LNCaP clone FGC (cell line): ENCODE measurements at places on chromosomes 4 and X.

DNA sequence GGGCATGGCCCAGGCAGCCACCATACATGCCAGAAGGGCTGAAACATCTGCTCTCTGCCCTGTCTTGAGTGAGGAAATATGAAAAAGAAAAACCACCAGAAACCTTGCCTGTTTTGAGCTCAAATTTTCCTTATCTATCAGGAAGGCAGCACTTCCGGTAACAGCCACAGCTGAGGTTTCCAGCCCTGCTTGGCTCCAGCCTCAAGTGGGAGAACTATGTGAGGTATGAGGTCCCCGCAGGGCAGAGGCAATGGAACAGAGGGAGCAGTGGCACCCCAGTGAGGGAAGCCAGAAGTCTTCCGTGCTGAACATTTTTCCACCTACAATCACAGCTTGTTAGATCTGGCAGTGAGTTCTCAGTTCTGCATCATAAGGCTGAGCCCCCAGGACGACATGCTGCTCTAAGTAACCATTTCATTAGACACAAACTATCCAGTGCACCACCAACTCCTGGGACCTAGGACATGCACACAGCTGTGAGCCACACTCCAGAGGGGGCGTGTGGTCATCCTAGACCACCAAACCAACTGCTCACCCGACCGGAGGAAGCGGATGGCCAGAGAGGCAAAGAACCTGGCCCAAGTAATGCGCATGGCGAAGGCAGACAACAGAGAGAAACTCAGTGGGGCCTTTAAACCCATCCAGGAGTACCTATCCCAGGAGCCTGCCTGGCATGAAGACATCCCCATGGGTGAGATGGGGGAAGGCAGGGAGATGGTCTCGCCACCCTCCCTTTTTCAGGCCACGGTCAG is 22.6 kb downstream of the WDR1 start:
- DNase-seq = no peak

DNA sequence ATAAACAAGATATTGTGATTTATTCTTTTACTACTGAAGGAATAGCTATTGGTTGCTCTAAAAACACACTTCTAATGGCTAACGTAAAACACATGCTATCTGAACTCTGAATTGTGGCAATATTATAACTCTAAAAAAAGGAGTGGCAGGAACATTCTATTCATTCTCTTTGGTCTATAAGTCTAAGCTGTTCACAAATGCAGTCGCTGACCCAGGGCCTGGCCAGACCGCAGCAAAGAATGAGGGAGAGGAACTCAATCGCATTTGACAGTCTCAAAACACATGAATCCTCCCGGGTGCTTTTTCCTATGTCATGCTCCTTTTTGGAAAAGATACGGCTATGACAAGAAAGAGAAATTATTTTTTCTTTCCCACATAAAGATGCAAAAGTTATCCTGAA is 651.6 kb upstream of the PITX2 start:
- DNase-seq = no peak

DNA sequence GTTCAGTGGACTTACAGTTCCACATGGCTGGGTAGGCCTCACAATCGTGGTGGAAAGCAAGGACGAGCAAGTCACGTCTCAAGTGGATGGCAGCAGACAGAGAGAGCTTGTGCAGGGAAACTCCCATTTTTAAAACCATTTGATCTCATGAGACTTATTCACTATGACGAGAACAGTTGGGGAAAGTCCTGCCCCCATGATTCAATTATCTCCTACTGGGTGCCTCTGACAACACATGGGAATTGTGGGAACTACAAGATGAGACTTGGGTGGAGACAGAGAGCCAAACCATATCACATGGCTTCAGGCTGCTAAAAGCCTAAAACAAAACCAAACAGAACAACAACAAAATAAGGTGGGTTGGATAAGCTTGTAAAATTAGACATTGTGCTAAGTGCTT is 194.4 kb upstream of the CPEB2 start:
- no peak for DNase-seq

DNA sequence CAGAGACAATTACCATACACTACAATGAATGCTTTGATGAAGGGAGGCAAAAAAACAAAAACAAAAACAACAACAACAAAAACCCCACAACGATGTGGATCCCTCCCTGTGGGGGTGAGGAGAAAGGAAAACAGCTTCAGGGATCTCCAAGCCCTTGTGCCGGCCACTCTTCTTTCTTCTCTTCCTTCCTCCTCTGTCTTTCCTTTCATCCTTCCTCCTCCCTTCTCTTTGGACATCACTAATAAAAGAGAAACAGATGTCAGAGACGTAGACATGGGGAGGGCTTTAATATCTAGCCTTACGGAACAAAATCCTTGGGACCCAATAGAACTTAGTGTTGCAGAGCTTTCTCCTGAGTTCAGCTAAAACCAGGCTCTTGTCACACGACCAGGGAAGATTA is 18.8 kb upstream of the STX18 start:
- no peak for DNase-seq

- no peak for DNase-seq
These were observed 39.0 kb downstream of the SLC10A7 start for GRCh38 chr4:146482788-146483187.

DNA sequence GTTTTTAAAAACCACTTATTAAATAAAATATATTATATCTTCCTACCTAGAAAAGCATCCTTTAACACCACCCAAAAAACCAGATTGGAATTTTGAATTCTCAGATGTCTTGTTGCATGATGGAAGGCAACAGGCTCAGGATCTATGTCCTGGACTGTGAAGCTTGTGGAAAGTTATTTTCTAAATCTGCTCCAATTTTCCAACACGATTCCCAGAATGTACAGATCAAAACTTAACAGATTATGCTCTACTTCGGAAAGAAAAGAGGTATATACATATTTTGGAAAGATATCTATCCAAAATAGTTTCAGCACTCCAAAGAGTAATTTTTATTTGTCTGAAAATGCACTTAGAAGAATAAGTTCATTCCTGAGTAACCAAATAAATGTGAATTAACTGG is 291.7 kb upstream of the EMCN start:
- no peak for DNase-seq
